ENCODE measurements at places on chromosomes 1 and 21. TPM values are rescaled to one million over a fixed set of nuclear protein-coding genes. Genes with fewer than 3 reads are reported as not detected.

LRRC53 gene
- total RNA-seq, result 0.40 TPM

DNA sequence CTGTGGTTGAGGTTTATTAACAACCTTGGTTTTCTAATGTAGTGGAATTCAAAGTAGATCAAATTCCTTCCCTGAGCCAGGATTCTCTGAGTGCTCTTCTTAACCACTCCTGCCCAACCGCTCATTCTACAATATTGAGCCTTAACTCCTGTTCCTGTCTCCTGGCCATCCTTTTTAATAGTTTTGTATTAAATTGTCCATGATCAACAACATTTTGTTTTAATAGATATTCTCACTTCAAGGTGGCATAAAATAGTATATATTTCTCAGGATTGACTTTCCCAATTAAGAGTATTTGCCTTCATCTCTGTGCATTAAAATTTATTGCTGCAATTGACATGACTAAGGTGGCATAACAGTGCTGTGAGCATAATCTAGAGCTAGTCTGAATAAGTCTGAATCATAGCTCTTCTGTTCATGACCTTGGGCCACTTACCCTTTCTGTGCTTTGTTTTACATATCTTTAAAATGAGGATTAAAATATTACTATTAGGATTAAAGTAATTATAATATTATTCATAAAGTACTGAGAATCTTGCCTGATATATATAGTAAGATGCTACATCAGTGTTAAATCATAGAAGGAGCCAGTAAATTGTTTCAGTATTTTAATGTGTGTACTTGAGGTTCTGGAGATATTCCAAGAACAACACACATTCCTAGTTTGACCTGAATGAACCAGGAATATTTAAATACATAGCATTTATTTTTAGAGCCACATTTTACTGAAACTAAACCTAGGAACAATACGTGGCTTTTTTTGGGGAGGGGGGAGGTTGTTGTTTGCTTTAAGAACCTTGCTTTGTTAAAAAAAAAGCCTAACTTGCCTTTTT lies 76.4 kb downstream of the ADGRL2 start:
- DNase-seq, result no peak

ADAMTS1 gene
- 20.5 TPM for total RNA-seq

METTL18 gene
- 16.2 TPM for total RNA-seq

Data from spinal cord (tissue), 10 donors.